ENCODE measurements at places on chromosomes 12 and 14. TPM values are rescaled to one million over a fixed set of nuclear protein-coding genes. Genes with fewer than 3 reads are reported as not detected.

DHRS1 gene
- 20.0 TPM for total RNA-seq

RND1 gene
- 4.0 TPM for total RNA-seq

ACVRL1 gene
- total RNA-seq, result 404 TPM

DNA sequence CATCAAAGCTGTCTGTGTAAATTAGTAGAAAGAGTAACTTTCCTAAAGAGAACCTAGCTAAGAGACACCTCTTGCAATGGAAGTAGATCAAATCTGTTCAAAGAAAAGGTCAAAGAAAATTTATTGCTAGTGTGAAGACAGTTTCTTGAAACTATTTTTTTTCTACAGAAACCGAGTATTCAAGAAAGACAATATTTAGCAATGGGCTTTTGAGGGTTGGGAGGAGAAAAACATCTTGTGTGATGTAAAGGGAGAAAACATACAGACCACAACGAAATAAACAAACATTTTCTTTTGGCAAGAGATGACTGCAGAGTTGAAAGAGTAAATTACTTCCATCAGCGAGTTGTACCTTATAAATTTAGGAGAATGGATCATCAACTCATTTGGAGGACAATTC is 24.4 kb downstream of the NKX2-1 start:
- DNase-seq, result no peak

GRCh38 chr12:63036216-63036973 is 101.4 kb upstream of the PPM1H start:
- no peak for DNase-seq

POTEM gene
- not detected for total RNA-seq

MLEC gene
- total RNA-seq, result 132 TPM

GRCh38 chr14:92969871-92970270 is 46.9 kb downstream of the CHGA start:
- no peak for DNase-seq

KLRG1 gene
- 4.4 TPM for total RNA-seq

- no peak for DNase-seq
These were observed 23.0 kb downstream of the MVK start for GRCh38 chr12:109596418-109597244.

UNC119B gene
- 26.8 TPM for total RNA-seq

BMP4 gene
- 201 TPM for total RNA-seq

DNA sequence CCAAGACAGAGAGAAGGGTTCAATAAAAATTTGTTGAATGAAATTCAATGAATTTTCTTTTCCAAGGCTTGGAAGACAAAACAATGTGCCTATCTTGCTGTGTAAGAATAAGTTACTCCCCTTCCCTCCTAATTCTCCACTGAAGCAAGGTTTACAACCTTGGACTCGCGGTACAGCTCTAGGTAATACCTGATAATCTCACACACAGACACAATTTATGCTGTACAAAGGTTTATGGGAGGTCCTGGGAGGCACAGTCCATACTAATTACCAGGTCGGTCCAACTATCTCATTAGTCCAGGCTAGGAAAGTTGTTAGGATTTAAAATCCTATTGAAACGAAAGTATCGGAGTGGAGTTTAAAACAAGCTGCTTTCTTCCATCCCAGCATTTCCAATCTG is 42.6 kb downstream of the NELL2 start:
- no peak for DNase-seq

DNA sequence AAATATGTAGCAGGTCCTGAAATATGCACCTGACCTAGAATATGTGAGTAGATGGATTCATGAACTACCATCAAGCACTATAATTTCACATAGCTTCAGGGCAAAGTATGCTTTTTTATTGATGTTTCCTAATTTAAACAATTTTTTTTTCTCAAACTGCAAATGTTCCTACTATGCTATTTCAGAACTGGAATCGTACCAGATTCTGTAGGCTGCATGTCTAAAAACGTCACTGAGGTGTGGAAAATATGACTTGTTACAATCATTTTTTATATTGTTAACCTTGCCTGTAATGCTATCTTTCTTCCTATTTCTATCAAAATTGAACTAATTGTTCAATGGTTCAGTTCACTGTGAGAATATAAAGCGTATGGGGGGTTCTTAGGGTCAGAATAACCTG is 78.0 kb upstream of the RERGL start:
- no peak for DNase-seq

SERPINA1 gene
- total RNA-seq, result not detected

DNA sequence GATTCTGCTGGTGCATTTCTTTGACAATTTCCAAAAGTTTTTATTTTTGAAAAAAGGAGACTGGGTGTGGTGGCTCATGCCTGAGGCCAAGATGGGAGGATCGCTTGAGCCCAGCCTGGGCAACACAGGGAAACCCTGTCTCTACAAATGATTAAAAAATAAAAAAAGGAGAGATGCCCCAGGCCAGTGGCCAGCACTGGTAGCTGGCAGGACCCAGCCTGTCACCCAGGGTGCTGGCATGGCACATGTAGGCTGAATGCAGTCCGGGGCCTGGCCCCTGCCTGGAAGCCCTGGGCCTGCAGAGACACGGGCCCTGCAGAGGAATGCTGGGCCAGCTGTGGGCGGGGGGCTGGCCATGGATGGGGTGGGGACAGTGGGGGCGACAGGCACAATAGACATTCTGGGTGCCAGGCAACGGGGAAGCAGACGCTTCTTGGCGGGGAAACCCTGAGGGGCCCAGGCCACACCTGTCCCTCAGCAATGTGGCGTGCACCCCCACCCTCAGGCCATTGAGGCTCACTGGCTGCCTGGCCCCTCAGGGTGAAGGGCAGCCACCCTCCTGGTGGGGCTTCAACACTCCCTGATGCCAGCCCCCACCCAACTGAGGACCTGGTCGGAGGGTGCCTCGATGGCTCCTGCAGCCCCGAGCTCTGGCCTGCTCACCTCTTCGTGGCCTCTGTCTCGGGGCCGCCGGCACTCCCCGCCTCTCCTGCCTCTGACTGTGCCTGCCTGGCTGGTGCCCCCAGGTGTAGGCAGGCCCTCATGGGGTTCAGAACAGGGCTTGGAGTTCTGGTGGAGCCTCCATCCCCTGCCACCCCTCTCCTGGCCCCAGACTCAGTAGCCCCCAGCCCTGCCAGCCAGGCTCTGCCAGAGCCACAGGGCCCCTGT is 12.1 kb downstream of the TRMT61A start:
- no peak for DNase-seq

Data from endothelial cell of umbilical vein (primary cell).